ENCODE measurements at places on chromosomes 11 and 22.

- no peak for DNase-seq
Measured at GRCh38 chr11:8829556-8829955, 81.4 kb upstream of the AKIP1 start.

- DNase-seq = no peak
Measured at GRCh38 chr11:133235381-133235780, 296.9 kb downstream of the OPCML start.

DNA sequence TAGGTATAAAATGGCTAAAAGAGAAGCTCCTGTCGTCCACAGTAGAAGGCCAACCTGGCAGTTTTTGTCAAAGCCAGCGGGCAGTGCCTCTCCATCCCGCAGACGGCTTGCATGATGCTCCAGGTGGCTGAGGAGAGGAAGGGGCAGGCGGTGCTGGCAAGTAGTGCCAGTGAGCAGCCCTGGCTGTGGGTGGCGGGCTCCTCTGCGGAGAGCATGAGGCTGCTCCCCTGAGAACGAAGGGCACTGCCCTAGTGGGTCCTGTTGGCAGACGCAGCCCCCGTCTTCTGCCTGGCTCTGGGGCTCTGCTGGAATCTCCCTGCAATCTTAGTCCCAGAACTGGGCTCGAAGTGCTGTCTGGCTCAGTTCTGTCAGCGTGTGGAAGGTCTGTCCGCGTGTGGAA, 50.9 kb downstream of the SBF1 start:
- no peak for DNase-seq

- no peak for DNase-seq
Measured at GRCh38 chr11:122649116-122649515, 6.4 kb upstream of the UBASH3B start.

GRCh38 chr11:119085437-119085847, 761 bp downstream of the HMBS start:
- peak; percentile 54 for DNase-seq

GRCh38 chr11:64430645-64431044, 71.7 kb downstream of the RPS6KA4 start:
- no peak for DNase-seq

GRCh38 chr11:33633251-33634003, 67.2 kb downstream of the C11orf91 start:
- DNase-seq = no peak

DNA sequence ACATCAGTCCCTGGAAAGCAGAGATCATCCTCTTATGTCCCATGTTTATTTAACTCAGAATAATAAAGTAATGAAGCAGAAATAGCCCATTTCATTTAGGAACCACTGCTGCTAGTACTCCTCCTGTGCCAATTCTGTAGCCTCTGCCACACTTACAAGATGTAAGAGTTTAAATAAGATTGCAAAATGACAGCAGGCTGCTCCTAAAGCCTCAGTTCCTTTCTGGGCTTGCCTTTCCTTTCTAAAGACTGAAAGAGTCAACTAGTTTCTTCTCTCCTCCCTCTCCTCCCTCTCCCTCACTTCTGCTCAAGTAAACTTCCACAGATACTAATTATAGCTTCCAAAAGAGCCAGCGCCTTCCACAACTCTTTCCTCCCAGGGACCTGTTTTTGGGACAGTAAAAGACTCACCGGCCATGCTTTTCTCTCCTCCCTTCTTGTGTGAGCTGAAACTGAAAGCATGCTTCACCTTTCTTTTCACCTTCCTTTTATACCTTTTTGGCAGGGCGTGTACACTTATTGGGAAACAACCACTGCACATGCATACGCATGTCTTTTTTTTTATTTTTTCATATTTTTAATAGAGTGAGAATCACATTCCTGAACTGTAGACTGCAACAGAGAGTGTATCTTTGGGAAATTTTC, 26.1 kb upstream of the CARD16 start:
- no peak for DNase-seq

DNA sequence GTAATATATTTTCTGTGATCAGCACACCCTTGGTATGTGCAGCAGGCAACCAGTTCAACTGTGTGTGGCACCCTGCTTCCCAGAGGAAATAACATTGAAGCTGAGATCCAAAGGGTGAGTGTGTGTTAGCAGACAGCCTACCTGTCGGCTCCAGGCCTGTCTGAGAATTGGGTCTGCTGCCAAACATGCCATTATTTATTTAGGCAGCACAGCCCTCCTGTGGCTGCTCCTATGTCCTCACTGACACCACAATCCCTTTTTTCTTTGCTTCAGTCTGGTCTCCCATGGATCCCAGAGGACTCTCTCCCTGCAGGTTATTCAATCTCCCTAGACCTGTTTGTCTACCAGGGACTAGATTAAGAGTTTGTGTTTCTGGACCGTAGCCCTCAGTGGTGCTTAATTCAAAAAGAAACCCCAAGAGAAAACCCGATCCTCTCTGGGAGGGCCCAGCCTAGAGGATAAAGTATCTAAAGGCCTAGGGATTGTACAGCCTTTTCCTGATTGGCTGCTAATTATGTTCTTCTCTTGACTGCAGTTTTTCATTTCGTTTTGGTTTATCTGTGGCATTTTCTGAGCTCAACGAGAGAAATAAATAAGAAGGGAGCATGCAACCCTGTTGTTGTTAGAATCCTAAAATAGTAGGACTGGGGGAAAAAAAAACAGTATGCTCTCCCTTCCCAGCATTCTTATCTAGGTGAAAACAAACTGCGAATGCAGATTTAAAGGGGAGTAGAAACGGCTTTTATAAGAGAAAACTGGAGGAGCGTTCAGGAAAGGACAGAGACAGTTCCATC, 24.1 kb downstream of the KCNE3 start:
- DNase-seq = no peak
